AG20443 (cell line): ENCODE measurements at places on chromosomes 12 and 14.
A peak's percentile ranks its signal among the peaks of the same experiment; 100 is the strongest.

DNA sequence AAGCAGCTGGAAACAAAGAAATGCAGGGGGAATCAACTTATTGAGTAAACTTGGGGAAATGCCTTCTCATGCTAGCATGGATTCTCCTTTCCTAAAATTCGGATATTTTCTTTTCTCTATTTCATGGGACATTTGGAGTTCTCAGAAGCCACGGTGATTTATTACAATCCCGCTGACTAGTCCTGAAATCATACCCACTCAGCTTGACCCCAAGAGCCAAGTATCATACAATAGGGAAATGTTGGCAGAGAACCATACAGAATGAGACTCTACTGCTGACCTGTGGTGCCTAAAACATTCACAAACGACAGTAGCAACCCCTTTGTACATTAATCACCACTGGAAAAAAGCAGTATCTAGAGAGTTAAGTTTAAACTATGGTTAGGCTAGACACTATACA, 112.4 kb downstream of the KICS2 start:
- DNase-seq: no peak

- DNase-seq: no peak
Observed at GRCh38 chr12:49041881-49042484, 18.6 kb downstream of the KMT2D start.

DNA sequence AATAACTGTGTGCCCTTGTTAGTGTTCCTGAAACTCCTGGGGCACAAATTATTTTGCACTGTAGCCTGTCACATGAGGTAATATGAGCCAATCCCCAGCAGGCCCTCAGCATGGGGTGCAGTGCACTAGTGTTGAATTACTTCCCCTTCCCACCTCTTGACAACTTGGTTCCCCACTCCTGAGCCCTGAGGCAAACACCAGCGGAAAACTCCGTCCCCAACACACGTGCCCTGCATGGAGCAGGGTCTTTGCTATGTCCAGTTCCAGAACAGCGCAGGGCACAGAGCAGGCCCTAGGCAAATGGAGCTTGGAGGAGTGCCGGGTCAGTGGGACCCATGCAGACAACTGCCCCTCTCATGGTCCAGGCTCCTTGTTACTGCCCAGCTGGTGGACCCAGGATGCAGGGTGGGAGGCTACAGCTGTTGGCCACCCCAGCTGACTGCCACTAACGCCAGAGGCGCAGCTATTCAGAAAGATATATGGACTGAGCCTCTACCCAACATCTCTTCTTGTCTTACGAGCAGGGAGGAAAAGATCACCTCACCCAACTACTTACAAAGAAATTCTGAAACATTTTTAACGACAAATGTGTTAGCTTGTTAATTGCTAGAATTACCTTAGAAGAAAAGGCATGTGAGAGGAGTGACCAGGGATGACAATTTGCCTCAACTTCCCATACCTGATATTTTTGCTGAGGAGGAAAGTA, 71.6 kb downstream of the NT5DC3 start:
- no peak for DNase-seq

- no peak for DNase-seq
Observed at GRCh38 chr12:130117701-130118100, 44.6 kb upstream of the FZD10 start.

DNA sequence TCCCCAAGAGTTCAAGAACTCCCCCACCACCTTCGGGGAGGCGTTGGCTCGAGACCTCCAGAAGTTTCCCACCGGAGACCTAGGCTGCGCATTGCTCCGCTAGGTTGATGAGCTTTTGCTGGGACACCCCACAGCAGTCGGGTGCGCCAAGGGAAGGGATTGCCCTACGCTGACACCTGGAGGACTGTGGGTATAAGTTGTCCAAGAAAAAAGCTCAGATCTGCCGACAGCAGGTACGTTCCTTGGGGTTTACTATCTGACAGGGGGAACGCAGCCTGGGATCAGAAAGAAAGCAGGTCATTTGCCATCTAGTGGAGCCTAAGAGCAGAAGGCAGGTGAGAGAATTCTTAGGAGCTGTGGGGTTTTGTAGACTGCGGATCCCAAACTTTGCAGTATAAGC, 98.8 kb downstream of the FRMD6 start:
- no peak for DNase-seq

DNA sequence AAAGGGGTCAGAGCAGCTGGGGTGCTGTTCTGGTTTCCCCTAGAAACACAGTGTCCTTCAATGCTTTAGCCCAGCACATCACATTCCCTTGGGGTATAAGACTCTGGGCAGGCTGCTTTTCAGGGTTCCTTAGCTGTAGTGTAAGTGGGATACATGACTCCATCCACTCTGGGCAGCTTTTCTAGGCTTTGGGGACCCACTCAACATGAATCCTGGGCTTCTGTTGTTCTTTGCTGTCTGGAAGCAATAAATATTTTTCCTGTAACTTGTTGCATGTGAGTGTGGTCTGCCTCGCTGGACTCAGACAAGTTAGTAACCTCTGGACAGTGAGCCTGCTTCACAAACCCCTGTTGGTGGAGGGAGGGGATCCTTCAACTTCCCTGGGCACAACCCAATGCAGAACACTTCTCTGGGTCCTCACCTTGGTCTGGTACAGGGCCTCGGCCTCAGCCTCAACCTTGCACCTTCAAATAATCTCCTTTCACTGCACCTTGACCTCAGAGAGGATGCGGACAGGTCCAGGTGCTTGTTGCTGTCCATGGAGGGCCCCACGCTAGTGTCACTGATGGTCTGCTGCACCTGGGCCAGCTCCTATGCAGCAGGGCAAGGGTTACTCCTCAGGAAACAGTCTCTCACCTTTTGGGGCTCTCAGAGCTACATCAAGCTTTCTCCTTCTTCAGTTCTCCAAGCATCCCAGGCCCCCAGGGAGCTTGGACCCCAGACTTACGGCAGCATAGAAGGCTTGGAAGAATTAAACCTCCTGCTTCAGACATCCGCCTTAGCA, 13.5 kb upstream of the KRT73 start:
- no peak for DNase-seq

GRCh38 chr12:21472197-21472823, 29.1 kb downstream of the RECQL start:
- no peak for DNase-seq

GRCh38 chr14:33370426-33370825, 431.7 kb downstream of the NPAS3 start:
- no peak for DNase-seq

DNA sequence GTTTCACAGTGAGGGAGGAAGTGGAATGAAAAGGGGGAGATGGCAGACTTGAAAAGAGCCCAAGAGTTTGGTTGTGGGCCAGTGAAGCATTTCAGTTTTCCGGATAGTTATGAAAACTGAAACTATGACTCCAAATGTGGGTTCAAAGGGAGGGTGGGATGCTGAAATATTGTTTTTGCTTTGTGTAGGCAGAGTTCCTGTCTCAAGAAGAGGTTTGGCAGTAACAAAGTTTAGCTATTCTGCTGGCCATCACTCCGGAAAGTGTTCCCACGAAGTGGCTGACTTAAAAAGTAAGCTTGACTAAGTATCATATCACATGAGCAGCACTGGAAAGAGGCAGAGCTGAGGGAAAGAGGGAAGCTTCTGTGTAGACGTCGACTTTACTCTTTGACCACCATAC, 85.2 kb downstream of the CAND1 start:
- no peak for DNase-seq

DNA sequence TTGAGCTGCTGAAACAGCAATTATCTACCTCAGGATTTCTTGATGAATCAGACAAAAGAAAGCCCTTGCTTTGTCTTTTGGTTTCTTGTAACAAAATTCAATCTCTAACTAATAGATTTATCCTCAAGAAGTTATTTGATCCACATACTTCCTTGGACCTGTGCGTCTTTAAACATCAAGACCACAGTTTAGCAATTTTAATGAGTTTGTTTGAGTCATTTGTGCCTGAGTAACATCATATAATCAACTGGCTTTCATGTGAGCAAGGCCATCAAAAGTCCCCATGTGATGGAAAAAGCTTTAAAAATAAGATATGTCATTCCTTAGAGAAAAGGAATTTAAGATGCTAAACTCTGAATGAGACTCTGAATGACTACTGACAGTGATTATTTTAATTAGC, 52.3 kb downstream of the KCNC2 start:
- DNase-seq: no peak

GRCh38 chr12:8846305-8846704, 23.9 kb downstream of the A2ML1 start:
- no peak for DNase-seq

DNA sequence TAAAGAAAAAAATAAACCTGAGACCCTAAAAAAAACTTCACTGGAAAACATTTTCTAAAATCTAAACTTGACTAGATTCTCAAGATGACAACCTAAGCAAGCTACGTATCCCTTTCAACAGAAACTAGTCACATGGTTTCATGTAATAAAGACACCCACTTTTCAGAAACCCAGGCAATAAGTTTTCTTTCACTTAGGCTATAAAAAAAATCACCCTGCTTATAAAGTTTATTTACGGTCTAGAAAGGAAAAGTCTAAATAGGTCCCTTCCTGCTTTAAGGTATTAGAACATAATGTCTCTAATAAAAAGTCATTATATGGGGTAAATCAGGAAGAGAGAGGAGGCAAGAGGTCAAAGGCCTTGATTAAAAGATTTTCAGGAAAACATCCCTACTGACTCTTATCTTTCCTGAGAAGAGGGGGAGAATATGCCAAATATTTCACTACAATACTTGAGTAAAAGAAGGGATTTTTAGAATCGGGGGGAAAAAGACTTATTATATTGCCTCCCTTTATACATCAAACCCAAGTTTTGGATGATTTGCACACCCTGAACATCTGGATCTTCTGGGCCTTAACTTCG, 9.5 kb downstream of the CLIP1 start:
- no peak for DNase-seq

- no peak for DNase-seq
Observed at GRCh38 chr14:58193542-58193941, 6.4 kb upstream of the ACTR10 start.

DNA sequence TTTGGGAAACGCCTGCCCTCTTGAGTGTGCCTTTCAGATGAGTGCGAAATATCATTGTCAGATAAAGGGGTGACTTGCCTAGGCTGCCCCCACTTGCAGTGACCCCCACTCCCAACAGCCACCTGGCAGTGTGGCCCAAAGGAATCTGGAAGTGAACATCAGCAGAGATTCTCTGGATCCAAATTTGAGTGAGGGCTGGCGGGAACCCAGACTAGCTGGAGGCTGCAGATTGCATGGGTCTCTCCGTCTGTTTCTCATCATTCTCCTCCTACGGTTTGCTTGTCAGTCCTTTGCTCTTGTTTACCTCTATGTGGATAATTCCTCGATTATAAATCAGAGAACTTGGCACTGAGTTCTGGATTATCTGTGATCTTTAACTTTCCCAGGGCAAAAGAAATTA, 280.8 kb downstream of the ZFP36L1 start:
- DNase-seq: no peak

DNA sequence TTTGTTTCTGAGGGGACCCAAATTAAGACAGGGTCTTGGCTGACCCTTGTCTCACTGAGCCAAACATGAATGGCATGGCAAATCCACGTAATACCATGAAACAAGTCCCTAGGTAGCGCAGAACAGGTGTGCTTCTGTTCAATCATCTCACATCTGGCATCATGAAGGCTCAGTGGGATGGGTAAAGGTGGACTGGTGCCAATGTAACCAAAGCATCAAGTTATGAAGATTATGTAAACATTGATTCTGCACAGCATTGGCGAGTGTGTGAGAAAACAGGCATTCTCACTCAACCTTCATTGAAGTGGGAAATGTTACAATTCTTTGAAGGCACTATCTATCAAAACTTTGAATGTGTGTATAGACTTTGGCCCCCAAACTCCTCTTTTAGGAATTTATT, 41.9 kb downstream of the PTGER2 start:
- DNase-seq: no peak

- DNase-seq: peak; percentile 89
Observed at GRCh38 chr12:56116267-56117081, at the start of gene RPL41. RPL41 (plus strand) TSS chr12:56116633.

GRCh38 chr12:27101290-27101689, 18.9 kb upstream of the C12orf71 start:
- no peak for DNase-seq

- no peak for DNase-seq
Observed at GRCh38 chr12:53532524-53533445, 25.5 kb upstream of the NPFF start.

GRCh38 chr14:84453307-84453950, 1076.5 kb upstream of the FLRT2 start:
- DNase-seq: peak; percentile 13

- no peak for DNase-seq
Observed at GRCh38 chr14:63701606-63702299, 26.1 kb downstream of the SGPP1 start.

- peak; percentile 44 for DNase-seq
Observed at GRCh38 chr12:98644433-98644711, 216 bp downstream of the IKBIP start.

GRCh38 chr12:90706036-90706435, 248.9 kb downstream of the CCER1 start:
- no peak for DNase-seq

- DNase-seq: no peak
Observed at GRCh38 chr14:96225213-96225612, 20.6 kb downstream of the BDKRB2 start.

DNA sequence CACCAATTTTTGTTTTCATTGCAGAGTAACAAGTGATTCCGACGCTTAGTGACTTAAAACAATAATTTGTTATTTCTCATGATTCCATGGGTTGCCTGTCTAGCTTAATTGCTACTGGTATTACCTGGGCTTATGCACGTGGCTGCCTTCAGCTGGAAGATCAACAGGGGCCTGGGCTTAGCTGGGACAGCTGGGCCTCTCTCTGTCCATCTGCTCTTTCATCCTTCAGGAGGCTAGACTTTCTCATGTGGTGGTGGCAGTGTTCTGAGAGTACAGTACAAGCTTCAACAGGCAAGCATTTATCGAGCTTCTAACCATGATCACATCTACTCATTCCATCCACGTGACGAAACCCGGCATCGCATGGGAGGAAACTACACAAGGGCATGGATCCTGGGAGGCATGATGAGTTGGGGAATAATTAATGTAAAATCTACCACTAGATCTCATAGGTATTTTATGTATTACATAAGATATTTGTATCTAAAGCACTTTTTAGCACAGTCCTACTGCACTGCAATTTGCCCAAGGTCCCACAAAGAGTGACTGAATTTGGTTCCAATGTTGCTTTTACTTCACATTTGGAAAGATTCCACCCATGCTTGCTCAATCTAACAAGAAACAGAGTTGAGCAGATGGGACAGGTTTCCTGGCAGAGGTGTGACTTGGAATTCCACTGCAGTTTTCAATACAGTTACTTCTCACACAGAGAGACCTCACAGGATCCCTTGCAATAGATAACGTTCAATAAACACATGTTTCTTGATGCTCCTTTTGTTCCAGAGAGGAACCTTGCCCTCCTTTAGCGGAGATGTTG, 153.1 kb upstream of the FRMD6 start:
- DNase-seq: no peak

GRCh38 chr12:28218875-28219274, 28.6 kb downstream of the CCDC91 start:
- no peak for DNase-seq

- DNase-seq: no peak
Observed at GRCh38 chr12:2083008-2083407, 30.2 kb downstream of the CACNA1C start.
